Stimulated activated effector memory CD8-positive, alpha-beta T cell treated with anti-CD3 and anti-CD28 coated beads, Interleukin-12 subunit alpha, Interleukin-12 subunit beta, amount 100 ng/mL, for 72 hours (primary cell): ENCODE measurements at places on chromosomes 2 and 18.
A peak's percentile ranks its signal among the peaks of the same experiment; 100 is the strongest.

DNA sequence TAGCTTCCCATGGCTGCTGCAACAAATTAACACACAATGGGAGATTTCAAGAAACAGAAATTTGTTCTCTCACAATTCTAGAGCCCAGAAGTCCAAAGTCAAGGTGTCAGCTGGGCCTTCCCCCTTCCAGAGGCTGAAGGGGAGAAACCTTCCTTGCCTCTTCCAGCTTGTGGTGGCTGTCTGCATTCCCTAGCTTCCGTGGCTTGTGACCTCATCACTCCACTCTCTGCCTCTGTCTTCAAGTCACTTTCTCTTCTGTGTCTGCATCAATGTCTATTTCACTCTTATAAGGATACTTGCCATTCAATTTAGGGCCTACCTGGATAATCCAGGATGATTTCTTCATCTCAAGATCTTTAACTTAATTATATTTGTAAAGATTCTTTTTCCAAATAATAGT is 16.8 kb upstream of the SRBD1 start:
- no peak for DNase-seq

DNA sequence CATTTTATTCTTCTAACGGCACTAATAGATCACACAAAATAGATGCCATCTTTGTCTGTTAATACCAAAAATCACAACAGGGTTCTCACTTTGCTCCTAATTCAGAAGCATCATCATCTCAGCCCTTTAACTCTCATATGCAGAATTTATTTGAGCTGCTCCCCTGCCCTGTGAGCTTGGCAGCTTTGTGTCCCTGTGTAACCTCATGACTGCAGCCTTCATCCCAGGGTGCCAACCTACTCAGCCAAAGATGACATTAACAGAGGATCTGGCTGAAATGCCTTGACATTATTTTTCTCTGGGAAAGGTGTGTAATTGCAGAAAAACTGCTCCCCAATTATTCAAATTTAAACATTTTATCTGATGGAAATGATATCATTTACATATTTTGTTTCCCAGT is 319.4 kb downstream of the NRXN1 start:
- DNase-seq, result no peak

DNA sequence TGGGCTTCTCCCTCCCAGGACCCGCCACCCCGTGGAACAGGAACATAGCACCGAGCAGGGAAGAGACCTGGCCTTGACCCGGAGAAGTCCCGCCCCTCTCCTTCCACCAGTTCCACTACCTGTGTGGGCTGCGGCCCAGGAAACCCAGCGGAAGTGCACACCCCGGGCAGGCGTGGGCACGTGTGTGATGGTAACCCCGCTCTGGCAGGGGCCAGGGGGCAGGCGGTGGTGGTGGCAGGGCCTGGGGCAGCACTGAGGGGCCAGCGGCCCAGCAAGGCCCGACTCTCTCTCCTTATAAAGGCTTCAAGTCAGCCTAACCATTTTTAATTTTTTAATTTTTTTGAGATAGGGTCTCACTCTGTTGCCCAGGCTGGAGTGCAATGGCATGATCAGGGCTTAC is 129.0 kb upstream of the FAM98A start:
- DNase-seq, result no peak

- DNase-seq, result peak; percentile 17
These were observed 140.6 kb upstream of the LGALSL start for GRCh38 chr2:64313398-64313723.

DNA sequence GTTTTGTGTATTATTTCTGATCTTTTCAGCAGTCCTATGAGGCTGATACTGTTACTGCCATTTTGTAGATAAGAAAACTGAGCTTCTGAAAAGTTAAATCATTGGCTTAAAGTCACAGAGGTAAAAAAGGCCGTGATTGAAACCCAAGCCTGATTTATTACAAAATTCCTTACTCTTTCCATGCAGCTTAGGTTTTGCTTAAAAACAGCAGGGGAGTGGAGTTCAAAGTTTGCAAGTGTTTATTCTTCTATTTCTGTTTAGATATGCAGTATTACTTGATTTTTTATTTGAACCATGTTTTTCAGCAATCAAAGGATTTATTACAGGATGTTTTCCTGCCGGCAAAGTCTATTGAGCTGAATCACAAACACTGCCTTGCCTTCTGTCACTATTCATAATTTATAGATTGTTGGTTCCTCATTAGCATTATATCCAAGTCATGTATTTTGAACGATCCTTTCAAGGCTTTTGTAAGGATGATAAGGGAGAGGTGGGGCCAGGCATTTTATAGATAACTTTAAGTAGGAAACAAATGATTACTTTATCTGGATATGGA is 31.9 kb upstream of the MSTN start:
- no peak for DNase-seq

GRCh38 chr2:50178050-50178449 is 853.9 kb downstream of the NRXN1 start:
- no peak for DNase-seq

DNA sequence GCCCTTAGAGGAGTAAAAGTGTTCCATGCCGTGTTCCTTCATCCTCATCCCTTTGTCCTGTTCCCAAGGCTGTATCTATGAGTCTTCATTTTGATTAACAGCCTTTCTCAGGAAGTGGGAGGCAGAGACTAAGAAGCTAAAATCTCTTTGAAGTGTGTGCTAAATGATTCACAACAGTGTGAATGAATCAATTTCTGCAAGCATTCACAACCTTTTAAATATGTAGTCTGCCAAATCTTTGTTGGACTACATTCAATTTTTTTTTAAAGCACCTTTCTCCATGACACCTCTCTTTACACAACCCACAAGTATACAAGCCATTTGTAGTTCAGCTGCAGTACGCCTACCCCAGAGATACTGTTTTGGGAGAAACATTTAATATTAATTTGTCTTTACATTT is 408.6 kb upstream of the FANCL start:
- no peak for DNase-seq

GRCh38 chr2:163556511-163556910 is 179.3 kb downstream of the FIGN start:
- no peak for DNase-seq

- no peak for DNase-seq
These were observed 47.0 kb upstream of the CABLES1 start for GRCh38 chr18:23088310-23088709.

DNA sequence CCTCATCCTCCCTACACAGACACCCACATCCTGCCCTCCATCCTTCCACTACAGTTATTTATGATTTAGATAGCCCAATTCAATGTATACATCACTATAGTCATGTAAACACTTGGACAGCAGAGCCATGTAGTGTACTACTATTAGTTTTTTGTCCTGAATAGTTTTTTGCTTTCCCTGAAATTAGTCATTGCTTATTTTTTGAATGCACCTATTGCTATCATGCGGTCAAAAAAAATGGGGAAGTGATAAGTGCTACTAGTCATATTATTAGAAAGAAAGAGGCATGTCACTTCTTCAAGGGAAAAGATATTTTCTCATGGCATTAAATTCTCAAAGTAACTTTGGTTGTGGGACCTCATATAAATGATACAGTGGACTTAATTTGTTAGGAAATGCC is 6.8 kb upstream of the GREB1 start:
- no peak for DNase-seq

- no peak for DNase-seq
These were observed 91.2 kb upstream of the TMEM18 start for GRCh38 chr2:768451-768850.

GRCh38 chr18:34913837-34914661 is 127.2 kb upstream of the MAPRE2 start:
- no peak for DNase-seq

DNA sequence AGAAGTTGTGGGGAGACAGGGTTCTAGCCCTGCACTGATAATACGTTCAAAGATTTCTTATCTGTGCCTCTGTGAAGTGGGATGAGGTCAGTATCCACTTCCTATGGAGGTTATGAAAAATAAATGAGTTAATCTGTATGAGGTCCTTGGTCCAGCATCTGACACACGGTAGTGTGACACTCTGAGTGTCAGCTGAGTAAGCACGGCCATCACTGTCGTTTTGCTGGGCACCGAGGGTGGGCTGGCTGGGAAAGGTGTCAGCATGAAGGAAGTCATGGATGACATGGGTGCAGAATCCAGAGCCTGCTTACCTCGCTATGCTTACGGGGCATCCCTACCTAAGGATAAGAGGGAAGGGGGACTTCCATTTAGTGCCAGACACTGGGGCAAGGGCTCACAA is 150.3 kb downstream of the INHBB start:
- no peak for DNase-seq

DNA sequence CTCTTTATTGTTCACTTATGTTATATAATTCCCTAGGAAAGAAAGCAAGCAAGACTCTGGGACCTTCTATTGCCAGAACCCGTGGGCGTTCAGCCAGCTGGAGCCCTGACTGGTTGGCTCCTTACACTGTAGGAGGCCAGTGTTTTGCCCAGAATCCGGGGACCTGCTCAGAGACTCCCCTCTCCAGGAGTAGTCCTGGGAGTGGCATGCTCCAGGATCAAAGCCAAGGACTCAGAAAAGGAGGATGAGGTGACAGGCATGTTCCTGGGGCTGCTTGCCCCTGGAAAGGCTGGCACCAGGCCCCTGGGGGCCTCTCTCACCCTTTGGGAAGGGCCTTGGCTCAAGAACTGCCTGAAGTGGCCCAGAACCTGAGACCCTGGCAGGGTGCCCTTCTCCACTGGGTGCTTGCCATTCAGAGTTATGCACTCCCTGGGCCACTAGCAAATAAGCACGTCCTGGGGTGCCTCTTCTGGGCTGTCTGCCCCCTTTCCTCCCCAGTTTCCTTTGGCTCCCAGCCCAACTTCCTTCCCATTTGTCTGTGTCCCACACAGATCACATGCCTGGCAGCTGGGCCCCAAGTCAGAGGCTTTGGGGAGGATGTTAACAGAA is 19.6 kb upstream of the KIF3C start:
- DNase-seq, result no peak

- no peak for DNase-seq
These were observed 924.9 kb upstream of the FAM98A start for GRCh38 chr2:34523958-34524514.

- no peak for DNase-seq
These were observed 20.2 kb downstream of the RALBP1 start for GRCh38 chr18:9495465-9495864.

- DNase-seq, result no peak
These were observed 89.7 kb upstream of the YWHAQ start for GRCh38 chr2:9720352-9721093.

GRCh38 chr2:8586457-8587051 is 95.3 kb upstream of the ID2 start:
- DNase-seq, result no peak

DNA sequence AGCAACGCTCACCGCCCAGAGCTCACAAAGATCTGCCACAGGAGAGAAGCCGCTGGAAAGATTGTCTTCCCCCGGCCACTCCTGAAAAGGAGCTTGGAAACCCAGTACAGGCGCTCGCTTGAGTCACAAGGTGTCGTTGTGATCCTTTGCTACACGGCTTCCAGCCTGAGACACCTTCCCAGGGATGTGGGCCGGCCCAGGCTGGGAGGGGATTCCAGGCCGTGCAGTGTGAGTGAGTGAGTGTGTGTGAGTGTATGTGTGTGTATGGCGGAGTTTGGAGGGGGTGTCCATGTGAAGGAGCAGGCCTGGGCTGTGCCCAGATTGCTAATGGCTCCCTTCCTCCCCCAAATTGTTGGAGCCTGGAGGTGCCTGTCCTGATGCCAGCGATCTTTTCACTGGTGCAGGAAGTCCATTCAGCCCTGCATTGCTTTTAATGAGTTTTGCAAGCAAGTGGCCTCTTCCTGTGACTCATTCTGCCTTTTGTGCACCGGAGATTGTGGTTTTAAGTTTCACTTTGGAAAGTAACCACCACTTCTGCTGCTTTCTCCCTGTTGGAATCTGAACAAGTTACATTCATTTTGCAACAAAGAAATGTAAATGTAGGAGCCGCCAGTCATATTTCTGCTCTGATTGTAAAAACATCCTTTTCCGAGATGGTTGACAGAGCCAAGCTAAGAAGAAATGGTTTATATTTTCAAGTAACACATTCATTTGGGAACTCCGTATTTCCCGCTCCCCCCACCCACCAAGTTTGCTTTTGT is 83.7 kb downstream of the LPIN1 start:
- DNase-seq, result peak; percentile 79

GRCh38 chr2:173999724-174000123 is 34.6 kb upstream of the SP3 start:
- DNase-seq, result no peak

DNA sequence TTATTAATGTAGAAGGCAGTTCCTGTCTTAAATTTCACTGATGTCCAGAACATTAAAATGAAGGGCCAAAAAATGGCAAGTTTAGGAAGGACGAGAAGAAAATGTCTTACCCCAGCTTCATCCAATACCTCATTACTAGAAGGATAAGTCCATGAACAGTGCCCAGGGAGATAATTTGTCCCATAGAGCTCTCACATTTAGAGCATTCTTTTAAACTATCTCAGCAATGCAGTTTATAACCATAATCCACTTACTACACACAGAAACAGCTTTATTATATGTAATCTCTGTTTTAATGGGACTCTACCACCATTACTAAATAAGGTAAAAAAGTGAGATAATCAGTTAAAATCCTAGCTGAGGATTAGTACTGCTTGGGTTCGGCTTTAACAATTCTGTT is 142.5 kb downstream of the PARD3B start:
- DNase-seq, result no peak

DNA sequence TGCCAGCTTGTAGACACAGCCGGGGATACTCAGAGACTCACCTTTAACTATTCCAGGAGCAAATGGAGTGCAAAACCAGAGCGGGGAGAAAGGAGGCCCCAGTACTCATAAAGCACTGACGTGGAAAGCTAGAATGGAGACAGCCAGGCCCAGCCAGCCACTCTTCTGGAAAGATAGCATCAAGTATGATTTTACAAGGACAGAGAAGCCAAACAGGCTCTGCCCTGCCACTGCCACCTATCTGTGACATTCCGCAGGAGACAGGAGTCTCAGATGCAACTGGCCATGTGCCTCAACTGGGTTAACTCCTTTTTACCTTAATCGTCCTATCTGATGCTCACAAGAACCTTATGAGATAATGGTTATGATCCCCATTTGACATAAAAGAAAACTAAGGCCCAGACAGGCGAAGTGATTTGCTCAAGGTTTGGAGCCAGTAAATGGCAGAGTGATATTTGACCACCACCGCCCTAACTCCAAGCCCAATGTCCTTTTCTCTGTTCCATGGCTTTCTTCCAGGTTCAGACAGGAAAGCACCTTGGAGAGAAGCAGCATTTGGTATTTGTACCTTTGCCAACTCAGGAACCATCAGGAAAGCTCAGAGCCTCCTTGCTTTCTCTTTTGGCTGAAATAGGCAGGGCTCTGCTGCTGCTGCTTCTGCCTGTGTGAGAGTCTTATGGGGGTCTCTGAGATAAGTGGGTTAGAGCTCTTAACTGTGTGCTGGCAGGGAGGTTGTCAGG is 15.6 kb downstream of the KIF3C start:
- no peak for DNase-seq

- no peak for DNase-seq
These were observed 34.4 kb downstream of the FLACC1 start for GRCh38 chr2:201322772-201323171.

- DNase-seq, result no peak
These were observed 37.3 kb downstream of the EMX1 start for GRCh38 chr2:72954376-72955227.

DNA sequence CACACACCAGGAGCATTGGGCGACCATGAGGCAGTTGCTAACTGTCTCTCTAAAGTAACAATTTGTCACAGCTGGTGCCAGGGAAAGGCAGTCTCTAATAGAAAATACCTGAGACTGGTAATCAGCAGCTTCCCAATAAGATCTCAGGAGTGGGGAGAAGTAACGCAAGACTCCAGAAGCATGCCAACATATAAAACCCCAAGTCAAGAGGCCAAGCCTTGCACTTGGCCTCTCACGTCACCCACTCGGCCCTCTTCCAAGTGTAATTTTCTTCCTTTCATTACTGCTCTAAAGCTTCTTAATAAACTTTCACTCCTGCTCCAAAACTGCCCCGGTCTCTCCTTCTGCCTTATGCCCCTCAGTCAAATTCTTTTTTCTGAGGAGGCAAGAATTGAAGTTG is 455.6 kb upstream of the ACVR2A start:
- no peak for DNase-seq
